Left lobe of liver (tissue), 2 donors: ENCODE measurements at places on chromosomes 2 and 18.

DNA sequence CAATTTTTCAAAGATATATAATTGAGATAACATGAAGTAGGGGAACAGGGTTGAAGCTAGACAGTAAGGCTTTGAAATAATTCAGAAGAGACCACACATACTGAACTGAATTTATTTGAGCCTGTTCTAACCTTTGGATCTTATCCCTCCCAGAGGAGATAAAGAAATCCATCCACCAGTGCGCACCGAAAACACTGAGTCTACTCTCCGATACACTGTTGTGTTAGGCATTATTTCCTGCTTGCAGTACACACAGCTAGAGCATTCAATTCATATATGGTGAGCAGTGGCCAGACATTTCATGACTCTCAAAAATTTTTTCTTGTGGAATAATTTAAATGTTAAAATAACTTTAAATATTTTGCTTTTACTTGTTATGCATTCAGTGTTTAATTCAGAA, 342.7 kb downstream of the GPD2 start:
- no peak for DNase-seq

- DNase-seq, result no peak
These were observed 253.6 kb downstream of the PRKCE start for GRCh38 chr2:45904946-45905631.

DNA sequence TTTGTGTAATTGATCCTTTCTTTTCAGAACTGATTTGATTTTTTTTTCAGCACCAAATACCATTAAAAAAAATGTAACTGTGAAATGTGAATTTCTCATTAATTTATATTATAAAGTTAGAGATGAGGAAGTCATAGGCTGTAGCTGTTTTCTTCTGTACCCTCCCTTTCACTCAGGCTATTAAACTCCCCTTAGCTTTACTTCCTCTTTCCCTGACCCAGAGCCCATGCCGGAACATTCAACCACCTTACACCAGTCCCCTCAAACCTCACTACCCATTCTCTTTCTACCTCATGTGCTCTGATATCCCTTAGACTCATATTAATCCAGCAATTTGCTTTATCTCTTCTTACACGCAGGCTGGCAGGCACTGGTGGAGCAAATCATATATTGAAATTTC, 12.4 kb downstream of the GALNT5 start:
- no peak for DNase-seq

- DNase-seq, result no peak
These were observed 21.6 kb upstream of the RAB6C start for GRCh38 chr2:129957891-129958290.

GRCh38 chr2:228082571-228082970, 98.9 kb downstream of the SPHKAP start:
- DNase-seq, result no peak

DNA sequence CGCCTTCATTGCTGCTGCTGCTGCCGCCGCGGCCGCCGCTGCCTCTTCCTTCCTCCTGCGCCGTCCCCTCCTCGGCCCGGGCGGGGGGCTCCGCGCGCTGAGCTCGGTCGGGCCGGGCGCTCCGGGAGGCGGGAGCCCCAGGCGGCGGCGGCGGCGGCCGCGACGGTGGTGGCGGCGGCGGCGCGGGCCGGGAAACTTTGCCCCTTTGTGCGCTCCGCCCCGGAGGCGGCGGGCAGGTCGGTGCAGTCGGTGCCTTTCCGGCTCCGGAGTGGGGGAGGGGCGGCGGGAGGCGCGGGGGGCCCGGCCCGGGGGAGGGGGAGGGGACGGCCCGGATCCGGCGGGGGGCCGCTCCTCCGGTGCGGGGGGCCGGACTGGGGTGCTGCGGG, 205 bp downstream of the TET3 start:
- peak; percentile 83 for DNase-seq

DNA sequence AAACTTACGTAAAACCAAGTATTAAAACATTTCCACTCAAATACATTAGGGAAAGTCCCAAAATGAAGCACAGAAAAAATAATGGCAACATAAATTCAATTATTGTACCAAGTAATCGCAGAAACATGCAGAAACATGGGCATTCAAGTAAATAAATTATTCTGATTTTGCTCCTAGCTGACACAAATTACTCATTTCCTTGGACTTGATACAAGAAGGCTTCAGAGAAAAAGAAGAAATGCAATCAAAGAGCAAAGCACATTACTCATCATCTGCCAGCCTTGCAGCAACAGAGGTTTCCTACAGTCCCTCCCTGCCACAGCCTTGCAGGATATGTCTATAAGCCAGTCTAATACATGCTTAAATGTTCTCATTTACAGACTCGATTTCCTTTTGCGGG, 439.8 kb upstream of the LYPD1 start:
- DNase-seq, result no peak

DNA sequence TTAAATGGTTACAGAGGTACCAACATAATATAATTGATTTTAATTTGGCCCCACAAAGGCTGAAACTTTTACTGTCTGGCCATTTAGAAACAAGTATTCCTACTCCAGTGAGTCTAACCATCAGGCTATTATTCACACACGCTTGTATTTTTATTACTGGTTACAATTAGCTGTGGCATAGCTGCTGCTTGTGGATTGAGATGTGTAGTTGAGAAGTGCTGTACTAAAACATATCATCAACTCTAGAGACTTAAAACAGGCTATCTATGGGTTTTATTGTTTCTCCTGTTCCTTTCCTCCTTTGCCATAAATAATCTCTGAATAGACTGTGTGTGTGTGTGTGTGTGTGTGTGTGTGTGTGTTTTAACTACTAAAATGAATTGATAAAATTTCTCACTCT, 530.2 kb downstream of the CCDC85A start:
- DNase-seq, result no peak

- no peak for DNase-seq
These were observed 61.7 kb downstream of the MEX3C start for GRCh38 chr18:51135795-51136194.

GRCh38 chr18:36899289-36899688, 70.4 kb downstream of the KIAA1328 start:
- no peak for DNase-seq

- no peak for DNase-seq
These were observed 127.3 kb downstream of the MREG start for GRCh38 chr2:215886022-215886421.

DNA sequence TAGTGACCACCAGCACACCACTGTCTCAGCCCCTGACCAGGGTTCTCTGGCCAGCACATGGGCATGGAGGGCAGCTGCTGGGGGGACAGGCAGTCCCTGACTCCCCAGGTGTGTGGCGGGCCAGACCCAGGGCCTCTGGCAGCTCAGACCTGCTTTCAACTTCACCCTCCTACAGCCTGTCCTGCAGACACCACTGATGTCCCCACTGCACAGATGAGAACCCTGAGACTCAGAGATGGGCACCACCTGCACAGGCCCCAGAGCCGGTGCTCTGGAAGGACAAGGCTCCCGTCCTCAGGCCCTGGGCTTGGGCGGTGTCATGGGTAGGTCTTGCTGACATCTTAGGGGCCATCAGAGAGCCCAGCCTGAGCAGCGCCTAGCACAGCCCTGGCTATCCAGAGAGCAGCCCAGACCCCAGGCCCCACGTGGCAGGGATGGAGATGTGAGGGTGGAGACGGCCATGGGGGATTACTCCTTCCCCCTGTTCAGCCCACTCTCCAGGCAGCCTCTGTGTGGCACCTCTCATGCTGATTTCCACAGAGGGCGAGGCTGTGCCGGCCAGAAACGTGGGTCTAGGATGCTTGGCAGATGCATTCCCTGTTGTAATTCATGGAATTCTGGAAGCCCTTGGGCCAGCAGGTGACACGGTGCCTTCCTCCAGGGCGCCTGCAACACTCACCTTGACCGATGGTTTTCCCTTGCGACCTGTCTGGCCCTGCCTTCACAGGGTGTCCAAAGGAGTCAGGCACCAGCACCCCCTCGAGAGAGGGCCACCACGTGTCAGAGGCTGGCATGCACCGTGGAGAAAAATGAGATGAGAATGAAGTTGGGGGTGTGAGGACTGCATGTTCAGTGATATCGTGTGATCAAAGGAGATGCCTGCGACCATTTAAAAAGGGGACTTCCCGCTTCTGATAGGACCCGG, 61.2 kb upstream of the GLI2 start:
- DNase-seq, result no peak

- DNase-seq, result no peak
These were observed 115.3 kb downstream of the FHOD3 start for GRCh38 chr18:36412778-36413177.

DNA sequence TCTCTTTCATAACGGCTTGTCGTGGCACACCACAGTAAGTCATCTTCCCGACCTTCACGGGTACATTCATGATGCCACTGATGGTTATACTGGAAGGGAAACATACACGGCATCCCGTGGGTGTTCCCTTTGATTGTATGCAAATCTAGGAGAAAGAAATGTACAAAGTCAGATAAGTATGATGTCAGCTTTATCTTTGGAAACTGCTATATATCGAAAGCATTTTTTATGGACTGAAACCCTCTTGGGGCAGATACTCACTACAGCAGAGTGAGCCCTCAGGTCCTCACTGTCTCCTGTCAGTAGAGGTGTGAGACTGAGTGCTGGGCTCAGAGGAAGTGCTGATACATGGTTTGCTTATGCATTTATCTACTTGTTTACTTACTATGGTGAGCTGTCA, 20.4 kb downstream of the PLA2R1 start:
- no peak for DNase-seq

GRCh38 chr2:197515315-197515738, 539 bp upstream of the MOB4 start:
- no peak for DNase-seq

- no peak for DNase-seq
These were observed 100.1 kb upstream of the RNF152 start for GRCh38 chr18:61992923-61993322.

GRCh38 chr2:111662039-111662770, 221.8 kb downstream of the ANAPC1 start:
- DNase-seq, result no peak

DNA sequence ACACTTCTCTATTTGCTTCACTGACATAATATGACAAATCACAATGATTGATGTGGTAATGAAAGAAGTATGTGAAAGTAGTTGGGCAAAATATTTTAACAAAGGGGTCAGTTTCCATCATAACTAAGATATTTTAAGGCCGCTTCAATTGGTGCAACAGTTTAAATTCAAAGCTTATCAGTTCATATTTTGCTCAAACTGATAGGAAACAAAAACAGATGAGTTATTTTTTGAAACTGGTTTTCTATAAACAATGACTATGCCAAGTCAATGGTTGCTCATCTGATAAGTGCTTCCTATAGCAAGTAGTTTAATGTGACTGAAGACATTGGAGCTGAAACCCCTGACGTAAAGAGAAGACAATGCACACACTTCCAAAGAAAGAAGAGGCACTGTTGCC, 1290.7 kb downstream of the SUCLG1 start:
- DNase-seq, result no peak

DNA sequence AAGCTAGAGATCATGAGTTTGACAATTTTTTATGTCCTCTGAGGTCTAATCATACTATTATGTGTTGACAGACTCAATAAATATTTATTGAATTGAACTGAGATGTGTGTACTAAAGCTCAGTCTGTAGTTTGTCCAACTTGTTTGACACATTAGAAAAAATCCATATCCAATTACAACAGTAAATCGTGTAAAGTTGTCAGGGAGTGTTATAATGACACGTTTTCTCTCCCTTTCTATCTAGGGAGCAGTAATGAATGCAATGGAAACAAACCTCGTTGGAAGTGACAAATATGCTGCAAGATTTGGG, 28.4 kb downstream of the ITGA4 start:
- no peak for DNase-seq

- DNase-seq, result peak; percentile 87
These were observed at the start of gene TTL for GRCh38 chr2:112481528-112482233. TSS of gene TTL (plus strand) at chr2:112482156. CDS start at chr2:112482345, 189 bp downstream.

DNA sequence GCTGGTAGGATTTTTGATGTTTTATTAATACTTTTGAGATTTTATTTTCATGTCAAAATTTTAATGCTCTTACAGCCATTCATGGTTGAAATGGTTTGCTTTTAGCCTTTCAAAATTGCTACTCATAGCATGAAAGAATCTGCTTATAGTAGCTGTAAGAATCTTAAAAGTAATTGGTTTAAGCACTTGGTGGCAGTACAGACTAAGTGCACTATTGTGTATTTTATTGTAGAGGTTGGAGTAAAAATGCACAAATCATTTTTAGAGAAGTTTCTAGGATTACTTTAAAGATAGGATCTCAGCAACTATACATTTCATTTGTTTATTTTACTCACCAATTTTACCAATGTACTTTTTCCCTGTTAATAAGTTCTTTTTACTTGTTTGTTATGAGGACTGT, 205.8 kb downstream of the SPAG16 start:
- DNase-seq, result no peak

- DNase-seq, result no peak
These were observed 1752.4 kb upstream of the CELF4 start for GRCh38 chr18:39318008-39318407.

DNA sequence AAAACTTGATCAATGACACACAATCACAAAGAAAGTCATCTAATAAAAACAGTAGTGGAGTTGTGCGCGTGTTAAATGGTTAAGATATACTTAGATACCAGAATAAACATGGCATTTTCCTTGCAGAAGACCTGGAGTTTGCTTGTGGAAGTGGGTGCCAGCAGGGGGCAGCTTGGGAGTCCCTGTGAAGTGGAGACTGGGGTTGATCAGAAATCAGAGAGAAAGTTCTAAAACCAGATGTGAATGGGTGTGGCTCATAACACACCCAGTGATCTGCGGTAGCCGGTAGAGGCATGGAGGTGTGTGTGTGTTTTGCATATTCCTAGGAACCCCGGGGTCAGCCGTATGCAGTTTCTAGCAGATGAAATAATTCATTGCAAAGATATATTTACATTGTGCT, 300.1 kb upstream of the TRIB2 start:
- peak; percentile 61 for DNase-seq

- no peak for DNase-seq
These were observed 383.9 kb downstream of the ARHGAP15 start for GRCh38 chr2:143513081-143513480.

- no peak for DNase-seq
These were observed 222.7 kb downstream of the PIEZO2 start for GRCh38 chr18:10926621-10927161.

- no peak for DNase-seq
These were observed 340.7 kb downstream of the TGIF1 start for GRCh38 chr18:3790703-3791102.

GRCh38 chr2:110101280-110101844, 14.3 kb downstream of the MALL start:
- peak; percentile 75 for DNase-seq

GRCh38 chr2:114472726-114473125, 30.3 kb downstream of the DPP10 start:
- DNase-seq, result no peak

DNA sequence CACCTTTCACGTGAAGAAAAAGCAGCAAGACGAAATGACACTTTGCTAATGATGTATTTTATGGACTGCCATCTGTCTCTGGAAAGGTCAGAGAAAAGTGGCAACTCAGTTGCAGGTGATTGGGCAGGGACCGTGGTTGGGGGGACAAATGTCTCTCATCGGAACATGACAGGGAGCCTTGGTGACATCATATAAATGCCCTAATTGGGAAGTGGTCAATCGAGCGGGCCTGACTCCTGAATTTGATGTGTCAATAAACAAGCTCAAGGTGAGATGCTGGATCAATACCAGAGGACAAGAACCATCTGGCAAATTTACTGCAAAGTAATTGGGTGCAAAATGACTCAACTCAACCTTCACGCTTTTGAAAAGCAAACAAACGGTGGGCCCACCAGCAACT, 151.9 kb upstream of the SKOR2 start:
- DNase-seq, result no peak
